Pericardium fibroblast (primary cell): ENCODE measurements at places on chromosomes 2 and 18. TPM values are rescaled to one million over a fixed set of nuclear protein-coding genes. Genes with fewer than 3 reads are reported as not detected.

ZNF532 gene
- 42.9 and 70.7 TPM in 2 replicates for total RNA-seq

CFC1 gene
- not detected in 2 replicates for total RNA-seq

HNMT gene
- 17.0 and 39.7 TPM in 2 replicates for total RNA-seq

PIK3C3 gene
- total RNA-seq: 35.0 and 39.9 TPM in 2 replicates

SCN3A gene
- not detected in 2 replicates for total RNA-seq

HOXD10 gene
- total RNA-seq: not detected in 2 replicates

PSMA8 gene
- not detected in 2 replicates for total RNA-seq

MYCN gene
- total RNA-seq: not detected in 2 replicates

CROCC2 gene
- not detected in 2 replicates for total RNA-seq

SIX3 gene
- not detected in 2 replicates for total RNA-seq

SSB gene
- 67.0 and 89.0 TPM in 2 replicates for total RNA-seq

CRYGD gene
- total RNA-seq: not detected in 2 replicates

PROKR1 gene
- total RNA-seq: not detected in 2 replicates

SOWAHC gene
- total RNA-seq: 9.7 and 14.2 TPM in 2 replicates

CPO gene
- total RNA-seq: not detected in 2 replicates

MEP1B gene
- total RNA-seq: not detected in 2 replicates
